ENCODE measurements at places on chromosomes 1 and 21.
A peak's percentile ranks its signal among the peaks of the same experiment; 100 is the strongest.

DNA sequence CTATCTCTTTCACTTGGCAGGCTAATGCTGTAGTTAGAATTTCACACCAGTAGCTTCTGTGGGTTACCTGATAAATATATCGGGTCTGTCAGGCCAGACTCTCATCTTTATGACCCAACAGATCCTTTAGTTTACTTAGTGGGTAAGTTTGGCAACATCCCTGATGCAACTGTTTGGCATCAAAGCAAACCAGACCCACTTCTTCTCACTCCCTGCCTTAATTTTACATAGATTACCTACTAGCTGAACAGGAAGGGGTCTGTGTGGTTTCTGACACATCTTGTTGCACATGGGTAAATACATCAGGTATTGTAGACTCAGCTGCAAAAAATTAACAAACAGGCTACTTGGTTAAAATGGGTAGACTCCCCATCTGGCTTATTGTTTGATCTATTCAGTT is 3.2 kb upstream of the GUK1 start:
- no peak for DNase-seq

- DNase-seq: no peak
Measured at GRCh38 chr1:10634428-10635084, 159.8 kb downstream of the PEX14 start.

- no peak for DNase-seq
Measured at GRCh38 chr1:176546825-176547224, 83.8 kb downstream of the PAPPA2 start.

- DNase-seq: no peak
Measured at GRCh38 chr1:71324671-71325267, 243.9 kb upstream of the ZRANB2 start.

- no peak for DNase-seq
Measured at GRCh38 chr1:179055937-179056336, 25.9 kb upstream of the TOR3A start.

- peak; percentile 38 for DNase-seq
Measured at GRCh38 chr1:64936956-64937355, 29.4 kb downstream of the JAK1 start.

GRCh38 chr1:185500001-185500626 is 183.1 kb upstream of the IVNS1ABP start:
- DNase-seq: no peak

- no peak for DNase-seq
Measured at GRCh38 chr1:44265656-44266358, 52.5 kb downstream of the DMAP1 start.

GRCh38 chr1:201450721-201451291 is 18.2 kb downstream of the PHLDA3 start:
- DNase-seq: peak; percentile 31

DNA sequence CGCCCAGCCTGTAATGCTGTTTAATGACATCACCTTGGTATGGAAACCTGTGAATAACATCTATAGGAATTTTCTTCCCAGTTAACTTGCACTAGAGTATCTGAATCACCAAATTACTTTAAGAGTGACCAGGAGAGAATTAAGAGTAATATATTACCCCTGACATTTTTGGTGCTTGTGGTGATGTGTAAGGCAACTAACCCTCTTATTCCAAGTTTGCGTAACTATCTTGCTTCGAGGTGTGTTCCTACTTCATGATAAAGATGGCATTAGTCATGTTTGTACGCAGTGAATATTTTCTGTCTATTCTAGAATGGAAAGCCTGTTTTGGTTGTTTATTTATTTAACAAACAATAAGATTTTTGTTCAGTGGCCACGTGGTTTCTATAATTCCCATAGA is 131.3 kb downstream of the ZP4 start:
- no peak for DNase-seq

- DNase-seq: no peak
Measured at GRCh38 chr1:233412812-233413211, 85.3 kb downstream of the MAP3K21 start.

DNA sequence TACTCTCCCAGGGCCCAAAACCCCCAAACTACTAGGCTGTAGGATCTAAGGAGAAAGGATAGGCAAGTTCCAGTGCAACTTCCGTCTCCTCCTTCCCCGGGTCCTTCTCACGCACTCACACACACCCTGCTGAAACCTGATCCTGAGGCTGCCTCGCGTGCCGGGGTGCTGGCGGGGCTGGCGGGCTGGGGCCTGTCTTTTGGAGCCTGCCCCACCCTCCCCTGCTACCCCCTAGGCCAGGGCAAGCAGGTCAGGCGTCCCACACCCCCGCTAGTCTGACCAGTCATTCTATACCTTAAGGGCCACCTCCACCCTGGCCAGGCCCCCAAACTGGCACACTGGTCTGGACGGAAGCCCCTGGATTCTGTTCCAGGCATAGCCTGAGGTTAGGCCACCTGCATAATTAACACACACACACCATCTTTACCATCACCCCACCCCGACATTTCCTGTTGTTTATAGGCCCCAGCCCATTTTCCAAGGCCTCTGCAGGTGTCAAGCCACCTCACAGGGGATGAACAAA is 48.3 kb upstream of the ARTN start:
- no peak for DNase-seq

DNA sequence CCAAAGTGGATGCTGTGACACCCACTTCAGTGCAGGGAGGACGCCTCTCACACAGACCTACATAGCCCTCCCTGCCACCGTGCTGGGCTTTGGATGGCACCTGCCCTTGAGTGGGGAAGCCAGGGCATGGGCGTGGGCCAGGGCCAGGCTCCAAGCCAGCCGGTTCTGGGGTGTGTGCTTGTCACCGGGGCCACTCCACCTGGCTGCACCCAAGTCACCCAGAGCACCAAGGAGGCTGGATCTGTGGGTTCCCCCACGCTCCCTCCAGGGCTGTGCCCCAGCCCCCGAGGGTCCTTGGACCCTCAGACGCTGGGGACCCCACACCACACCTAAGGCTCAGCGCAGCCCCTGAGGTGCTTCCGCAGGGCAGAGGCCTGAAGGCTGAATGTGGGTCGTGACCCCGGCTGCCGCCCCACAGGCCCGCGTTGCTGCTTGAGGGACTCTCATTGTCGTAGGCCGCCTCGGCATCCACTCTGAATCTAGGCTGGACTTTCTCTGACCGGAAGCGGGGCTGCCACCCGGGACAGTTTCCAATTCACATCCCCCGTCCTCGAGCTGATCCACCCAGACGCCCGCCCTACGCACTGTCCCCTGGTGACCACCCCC is 1.5 kb downstream of the MXRA8 start:
- no peak for DNase-seq

DNA sequence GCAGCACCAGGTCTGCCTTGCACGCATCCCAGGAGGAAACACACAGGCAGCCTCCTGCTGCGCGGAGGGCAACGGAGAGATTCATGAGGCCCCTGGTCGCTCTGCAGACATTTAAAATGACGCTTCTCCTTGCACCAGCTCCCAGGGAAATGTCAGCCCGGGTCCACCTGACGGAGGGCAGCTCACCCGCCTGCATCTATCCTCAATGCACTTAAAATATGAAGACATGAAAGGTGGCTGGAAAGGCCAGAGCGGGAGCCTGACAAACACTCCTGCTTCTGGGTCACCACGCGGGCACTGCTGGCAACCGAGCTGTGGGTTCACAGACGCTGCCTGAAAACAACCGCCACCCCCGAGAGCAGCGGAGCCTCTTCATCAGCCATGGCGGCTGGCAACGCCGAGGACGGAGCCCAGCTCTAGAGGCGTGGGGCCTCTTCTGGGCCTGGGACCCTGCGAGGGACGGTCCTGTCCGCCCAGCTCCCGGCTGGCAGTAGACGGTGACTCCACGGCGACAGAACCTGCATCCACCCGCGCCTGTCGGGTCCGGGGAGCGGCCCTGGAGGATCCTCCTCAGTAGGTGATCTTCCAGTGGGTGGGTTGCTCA is 22.7 kb downstream of the POFUT2 start:
- peak; percentile 11 for DNase-seq

DNA sequence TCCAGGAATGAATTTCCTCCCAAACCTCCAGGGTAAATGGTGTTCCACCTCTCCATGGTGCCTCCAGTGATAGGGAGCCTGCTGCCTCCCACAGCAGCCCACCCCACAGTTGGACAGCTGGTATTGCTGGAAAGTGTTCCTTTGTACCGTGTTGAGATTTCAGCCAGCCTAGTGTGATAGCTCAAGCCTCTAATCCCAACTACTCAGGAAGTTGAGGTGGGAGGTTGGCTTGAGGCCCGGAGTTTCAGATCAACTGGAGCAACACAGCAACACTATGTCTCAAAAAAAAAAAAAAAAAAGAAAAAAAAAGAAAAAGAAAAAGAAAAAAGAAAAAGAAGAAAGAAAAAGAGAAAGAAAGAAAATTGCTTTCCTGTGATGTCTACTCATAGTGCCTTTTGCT is 96.1 kb downstream of the CHD1L start:
- DNase-seq: no peak

DNA sequence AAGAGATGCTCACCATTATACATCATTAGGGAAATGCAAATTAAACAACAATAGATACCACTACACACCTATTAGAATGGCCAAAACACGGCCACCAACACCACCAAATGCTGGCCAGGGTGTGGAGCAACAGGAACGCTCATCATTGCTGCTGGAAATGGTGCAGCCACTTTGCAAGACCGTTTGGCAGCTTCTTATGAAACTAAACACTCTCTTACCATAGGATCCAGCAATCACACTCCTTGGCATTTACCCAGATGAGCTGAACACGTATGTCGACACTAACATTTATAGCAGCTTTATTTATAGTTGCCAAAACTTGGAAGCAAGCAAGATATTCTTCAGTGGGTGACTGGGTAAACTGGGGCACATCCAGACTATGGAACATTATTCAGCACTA is 28.9 kb upstream of the ADARB1 start:
- no peak for DNase-seq
